ENCODE measurements at places on chromosomes 5 and 9. TPM values are rescaled to one million over a fixed set of nuclear protein-coding genes. Genes with fewer than 3 reads are reported as not detected.

The CLTA gene
- total RNA-seq, result 260 TPM

The TSSK1B gene
- total RNA-seq, result under 0.01 TPM

The SOX30 gene
- total RNA-seq, result not detected

The BARHL1 gene
- total RNA-seq, result not detected

The SLC25A46 gene
- total RNA-seq, result 73.4 TPM

The CRHBP gene
- total RNA-seq, result not detected

The PTGS1 gene
- 0.34 TPM for total RNA-seq

The C9orf50 gene
- not detected for total RNA-seq

The ANKRD31 gene
- 0.34 TPM for total RNA-seq

The C8G gene
- total RNA-seq, result not detected

The EIF4E1B gene
- not detected for total RNA-seq

The SLC27A6 gene
- total RNA-seq, result 0.34 TPM

The SAXO1 gene
- under 0.01 TPM for total RNA-seq

The LHX3 gene
- not detected for total RNA-seq

The KIAA0825 gene
- 1.0 TPM for total RNA-seq

The RGMB gene
- total RNA-seq, result 18.0 TPM

The PPP2R2B gene
- total RNA-seq, result 0.21 TPM

The PRRX2 gene
- 0.14 TPM for total RNA-seq

The SNCAIP gene
- 0.07 TPM for total RNA-seq

The IFNK gene
- not detected for total RNA-seq

The OR1N2 gene
- total RNA-seq, result not detected

The HRCT1 gene
- 0.34 TPM for total RNA-seq

The PCDHGA7 gene
- total RNA-seq, result under 0.01 TPM

The DMRT2 gene
- under 0.01 TPM for total RNA-seq

The OR1N1 gene
- not detected for total RNA-seq

The DIRAS2 gene
- 0.07 TPM for total RNA-seq

The CPEB4 gene
- 52.6 TPM for total RNA-seq

The CCL28 gene
- total RNA-seq, result 8.0 TPM

The BAAT gene
- 0.07 TPM for total RNA-seq

The HTR4 gene
- not detected for total RNA-seq

The TMEM141 gene
- total RNA-seq, result 150 TPM

The NSG2 gene
- 0.21 TPM for total RNA-seq

The TRPM3 gene
- under 0.01 TPM for total RNA-seq

The WDR31 gene
- 4.1 TPM for total RNA-seq

The SNX18 gene
- total RNA-seq, result 39.3 TPM

The CRB2 gene
- not detected for total RNA-seq

The EEIG1 gene
- 9.9 TPM for total RNA-seq

The KIF4B gene
- under 0.01 TPM for total RNA-seq

The OLFM1 gene
- total RNA-seq, result not detected

The WNK2 gene
- total RNA-seq, result 0.34 TPM

The HAVCR2 gene
- 1.0 TPM for total RNA-seq

The CENPP gene
- 2.2 TPM for total RNA-seq

The LTC4S gene
- total RNA-seq, result not detected

The CD74 gene
- 2.4 TPM for total RNA-seq

The TMC1 gene
- 0.71 TPM for total RNA-seq

Measured in nasal cavity respiratory epithelium epithelial cell of viscerocranial mucosa (primary cell).